ENCODE measurements at places on chromosomes 16 and 17.

DNA sequence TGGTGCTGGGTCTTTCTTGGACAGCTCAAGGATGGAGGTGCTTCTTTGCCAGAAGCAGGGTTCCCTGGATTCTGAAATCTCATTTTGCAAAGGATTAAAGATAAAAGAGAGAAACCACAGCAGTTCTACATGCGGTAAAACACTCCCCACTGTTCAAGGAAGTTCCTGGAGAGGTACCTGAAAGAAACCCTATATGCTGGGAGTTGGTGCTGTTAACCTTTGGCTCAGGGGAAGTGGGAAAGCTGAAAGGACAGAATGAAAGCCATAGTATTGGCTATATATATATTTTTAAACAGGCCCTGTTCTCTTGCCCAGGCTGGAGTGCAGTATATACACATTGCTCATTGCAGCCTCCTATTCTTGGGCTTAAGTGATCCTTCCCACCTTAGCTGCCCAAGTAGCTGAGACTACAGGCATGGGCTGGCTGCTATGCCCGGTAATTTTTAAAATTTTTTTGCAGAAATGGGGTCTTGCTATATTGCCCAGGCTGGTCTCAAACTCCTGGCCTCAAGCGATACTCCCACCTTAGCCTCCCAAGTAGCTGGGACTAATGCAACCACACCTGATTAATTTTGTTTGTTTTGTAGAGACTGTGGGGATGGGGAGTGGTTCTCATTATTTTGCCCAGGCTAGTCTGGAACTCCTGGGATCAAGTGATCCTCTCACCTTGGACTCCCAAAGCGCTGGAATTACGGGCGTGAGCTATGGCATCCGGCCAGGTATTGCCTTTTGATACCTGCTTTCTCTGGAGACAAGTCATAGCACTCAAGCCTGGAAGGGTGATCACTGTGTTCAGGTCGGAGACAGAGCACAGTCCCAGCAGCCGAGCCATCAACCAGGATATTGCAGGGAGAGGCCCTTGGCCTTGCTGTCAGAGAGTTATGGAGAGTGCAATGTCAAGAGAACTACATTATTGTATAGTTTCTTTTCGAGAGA, 55.2 kb downstream of the MSI2 start:
- DNase-seq = no peak

GRCh38 chr17:38507436-38507835, 79.2 kb downstream of the ARHGAP23 start:
- DNase-seq = no peak

DNA sequence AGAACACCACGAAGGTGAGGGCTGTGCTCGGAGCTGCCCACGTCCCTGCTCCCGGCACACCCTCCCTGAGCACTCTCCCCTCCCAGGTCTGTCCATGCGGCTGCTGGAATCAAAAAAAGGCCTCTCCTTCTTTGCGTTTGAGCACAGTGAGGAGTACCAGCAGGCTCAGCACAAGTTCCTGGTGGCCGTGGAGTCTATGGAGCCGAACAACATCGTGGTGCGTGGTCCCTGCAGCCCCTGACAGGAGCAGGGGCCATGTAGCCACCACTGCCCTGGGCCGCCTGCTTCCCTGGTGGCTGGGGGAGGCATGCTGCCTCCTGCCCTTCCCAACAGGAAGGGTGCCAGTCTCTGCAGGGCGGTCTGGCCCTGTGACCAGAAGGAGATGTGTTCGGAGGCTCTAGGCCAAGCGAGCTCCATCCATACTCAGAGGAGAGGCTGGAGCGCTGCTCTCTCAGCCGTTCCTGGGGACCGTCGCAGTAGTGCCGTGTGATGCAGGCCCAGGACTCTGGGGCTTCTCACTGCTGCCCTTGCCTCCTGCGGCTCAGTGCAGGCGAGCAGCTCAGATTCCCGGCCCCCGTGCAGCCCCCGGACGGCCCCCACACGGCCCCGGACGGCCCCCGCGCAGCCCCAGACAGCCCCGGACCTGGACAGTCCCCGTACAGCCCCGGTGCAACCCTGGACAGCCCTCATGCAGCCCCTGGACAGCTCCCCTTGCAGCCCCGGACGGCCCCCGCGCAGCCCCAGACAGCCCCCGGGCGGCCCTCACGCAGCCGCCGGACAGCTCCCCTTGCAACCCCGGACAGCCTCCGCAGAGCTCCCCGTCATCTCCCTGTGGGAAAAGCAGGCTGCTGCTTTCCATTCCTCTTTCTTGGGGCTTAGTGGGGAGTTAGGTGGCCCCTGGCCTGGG, 20.5 kb downstream of the TCF25 start:
- DNase-seq = no peak

DNA sequence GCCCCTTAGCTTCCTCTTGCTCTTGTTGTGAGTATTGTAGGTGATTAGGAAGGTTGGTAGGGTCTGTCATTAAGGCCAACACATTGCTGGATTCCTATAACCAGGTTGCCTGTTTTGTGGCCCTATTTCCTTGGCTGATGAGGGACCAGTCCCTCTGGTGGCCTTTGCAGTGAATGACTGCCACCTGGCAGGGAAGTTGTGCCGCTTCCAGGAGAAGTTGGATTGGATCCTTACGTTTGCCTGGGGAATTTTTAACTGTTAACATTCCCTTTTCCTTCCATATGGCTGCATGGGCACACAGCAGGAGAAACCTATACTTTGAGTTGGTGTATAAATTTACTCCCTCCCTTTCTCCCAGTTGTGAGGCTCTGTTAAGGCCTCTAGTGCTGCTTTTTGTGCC, 32.4 kb downstream of the LCMT1 start:
- no peak for DNase-seq

DNA sequence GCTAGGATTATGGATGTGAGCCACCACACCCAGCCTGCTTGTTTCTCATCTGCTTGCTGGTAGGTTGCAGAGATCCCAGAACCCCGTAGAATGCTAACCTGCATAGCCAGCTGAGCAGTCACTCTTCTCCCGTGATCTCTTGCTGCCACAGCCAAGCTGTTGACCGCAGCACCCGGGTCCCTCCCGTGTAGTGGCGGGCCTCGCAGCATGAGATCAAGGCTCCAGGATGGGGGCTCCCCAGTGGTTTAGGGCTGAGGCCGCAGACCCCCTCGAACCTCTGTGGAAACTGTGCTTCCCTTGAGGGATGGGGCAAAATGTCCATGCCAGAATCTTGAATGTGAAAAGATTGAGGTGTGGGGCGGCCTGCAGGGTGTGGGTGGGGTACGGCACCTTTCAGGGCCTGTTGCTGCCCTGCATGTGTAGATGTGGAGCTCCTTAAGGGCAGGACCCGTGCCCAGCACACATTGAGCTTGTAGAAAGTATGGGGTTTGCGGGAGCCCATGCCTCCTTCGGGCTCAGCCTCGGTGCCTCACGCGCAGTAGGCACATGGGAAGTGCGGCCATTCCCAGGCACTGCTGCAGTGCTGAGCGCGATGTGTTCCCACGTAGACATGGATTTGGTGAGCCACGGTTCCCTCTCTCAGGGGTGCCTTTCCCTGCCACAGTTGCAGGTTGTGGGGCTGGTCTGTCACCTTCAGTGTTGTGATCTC, 99.9 kb downstream of the BANP start:
- DNase-seq = no peak

- peak; percentile 63 for DNase-seq
These were observed 14.6 kb upstream of the CIBAR2 start for GRCh38 chr16:85126705-85127378.

- DNase-seq = peak; percentile 89
These were observed 81.1 kb downstream of the MSI2 start for GRCh38 chr17:57337390-57337789.

GRCh38 chr17:77385750-77386501, 245.2 kb downstream of the SEC14L1 start:
- DNase-seq = no peak

DNA sequence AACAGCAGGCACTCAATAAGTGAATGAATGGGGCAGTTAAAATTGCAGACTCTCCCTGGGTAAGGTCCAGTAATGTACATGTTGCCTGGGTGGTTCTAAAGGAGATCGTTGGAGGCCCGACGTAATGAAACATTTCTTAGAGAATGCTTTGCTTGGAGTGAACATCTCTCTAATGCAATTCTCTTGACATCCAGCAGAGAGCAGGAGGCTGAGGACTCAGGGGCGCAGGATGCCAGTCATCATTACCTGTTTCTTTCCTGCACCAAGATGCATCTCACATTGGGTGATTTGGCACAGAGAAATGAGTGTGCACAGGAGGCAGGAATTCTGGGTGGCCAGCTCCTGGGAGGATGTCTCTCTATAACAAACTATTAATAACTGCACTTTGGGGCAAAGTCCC, 130.3 kb upstream of the RBBP6 start:
- DNase-seq = no peak

GRCh38 chr17:48240562-48241130, 133.1 kb downstream of the SNX11 start:
- DNase-seq = no peak

DNA sequence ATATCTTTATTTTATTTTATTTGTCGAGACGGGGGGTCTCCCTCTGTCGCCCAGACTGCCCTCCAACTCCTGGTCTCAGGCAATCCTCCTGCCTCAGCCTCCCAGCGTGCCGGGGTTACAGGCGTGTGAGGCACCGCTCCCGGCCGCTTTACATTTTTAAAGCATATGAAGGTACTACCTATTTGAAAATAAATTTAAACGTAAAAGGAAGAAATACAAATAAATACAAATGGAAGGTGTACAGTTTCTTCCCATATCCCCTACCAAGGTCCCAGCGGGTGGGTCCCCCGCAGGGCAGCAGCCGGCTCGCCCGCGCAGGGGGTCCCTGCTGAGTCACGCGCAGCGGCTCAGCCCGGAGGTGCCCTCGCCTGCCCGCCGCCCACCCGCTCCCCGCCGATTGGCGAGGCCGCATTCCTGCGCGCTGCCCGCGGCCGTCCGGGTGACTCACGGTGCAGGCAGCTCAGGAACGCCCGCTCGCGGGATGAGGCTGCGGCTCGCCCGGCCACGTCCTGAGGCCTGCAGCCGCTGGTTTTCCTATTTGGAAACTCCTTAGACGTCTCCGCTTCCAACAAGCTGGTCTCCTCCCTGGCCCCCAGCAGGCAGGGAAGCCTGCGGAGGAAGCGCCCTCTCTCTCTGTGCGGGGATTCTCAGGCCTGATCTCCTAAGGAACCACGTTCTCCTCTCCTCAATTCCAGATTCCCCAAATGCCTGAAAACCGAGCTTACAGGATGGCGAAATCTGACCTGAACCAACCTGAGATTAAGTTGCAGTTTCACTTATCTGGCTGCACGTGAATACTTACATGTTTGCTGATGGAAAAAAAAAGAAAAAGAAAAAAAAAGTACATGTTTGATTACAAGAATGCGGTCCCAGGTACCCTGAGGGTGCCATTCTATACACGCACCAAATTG, 54.8 kb upstream of the MAP3K14 start:
- DNase-seq = peak; percentile 17

DNA sequence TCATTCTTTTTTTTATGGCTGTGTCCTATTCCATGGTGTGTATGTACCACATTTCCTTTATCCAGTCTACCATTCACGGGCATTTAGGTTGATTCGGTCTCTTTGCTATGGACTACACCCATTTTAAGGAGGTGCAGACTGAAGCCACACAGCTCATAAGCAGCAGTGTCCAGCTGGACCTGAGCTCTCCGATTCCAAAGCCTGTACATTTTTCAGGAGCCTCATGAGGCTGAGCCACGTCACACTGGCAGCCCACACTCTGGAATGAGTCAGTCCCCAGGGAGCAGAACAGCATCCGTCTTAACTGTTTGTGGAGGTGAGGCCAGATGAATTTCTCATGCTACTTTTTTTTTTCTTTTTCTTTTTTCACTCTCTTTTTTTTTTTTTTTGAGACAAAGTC, 116.1 kb downstream of the C16orf95 start:
- DNase-seq = no peak

DNA sequence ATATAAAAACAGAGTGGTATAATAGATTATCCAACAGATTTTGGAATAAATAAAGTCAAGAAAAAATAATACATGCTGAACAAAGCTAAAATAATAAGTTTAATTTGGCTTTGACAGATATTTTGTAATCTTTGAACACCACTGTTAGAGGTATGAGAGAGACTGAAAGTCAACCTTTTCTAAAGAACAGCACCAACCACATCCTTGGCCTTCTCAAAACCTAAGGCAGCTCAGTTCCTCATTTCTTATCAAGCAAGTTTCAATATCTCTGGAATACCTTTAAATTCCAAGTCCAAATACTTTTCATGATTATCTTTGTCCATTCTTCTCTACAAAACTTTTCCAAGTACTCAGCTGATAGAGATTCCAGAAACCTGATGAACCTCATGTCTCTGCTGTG, 1603.8 kb downstream of the CDH8 start:
- no peak for DNase-seq
